Activated CD8-positive, alpha-beta memory T cell treated with anti-CD3 and anti-CD28 coated beads, Interleukin-2, amount 50 U/mL, for 48 hours (primary cell): ENCODE measurements at places on chromosomes 16 and 17.
A peak's percentile ranks its signal among the peaks of the same experiment; 100 is the strongest.

GRCh38 chr16:2437032-2437790, 8.0 kb downstream of the CCNF start:
- DNase-seq = no peak

DNA sequence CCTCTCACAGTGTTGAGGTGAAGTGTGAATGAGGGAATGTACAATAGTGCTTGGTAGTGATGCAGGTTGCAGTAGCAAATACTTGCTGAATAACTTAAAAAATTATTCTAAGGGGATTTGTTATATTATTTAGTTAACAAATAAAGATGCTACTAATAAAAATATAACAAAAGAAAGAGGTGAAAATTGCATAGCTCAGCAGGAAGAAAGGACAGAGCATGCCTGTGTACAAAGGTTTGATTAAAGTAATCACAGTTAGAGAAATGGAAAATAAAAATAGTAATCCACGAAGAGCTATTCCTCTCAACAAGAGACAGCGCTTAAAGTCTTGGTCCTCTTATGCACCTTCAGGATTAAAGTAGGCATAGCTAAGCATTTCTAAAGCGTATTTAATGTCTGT, 11.0 kb downstream of the GOT2 start:
- DNase-seq = no peak

GRCh38 chr17:4853208-4853671, 20.1 kb downstream of the MINK1 start:
- no peak for DNase-seq

GRCh38 chr16:5070431-5071186, 1.0 kb upstream of the ALG1 start:
- DNase-seq = no peak

GRCh38 chr17:63116228-63116627, 150.2 kb downstream of the TANC2 start:
- DNase-seq = no peak

DNA sequence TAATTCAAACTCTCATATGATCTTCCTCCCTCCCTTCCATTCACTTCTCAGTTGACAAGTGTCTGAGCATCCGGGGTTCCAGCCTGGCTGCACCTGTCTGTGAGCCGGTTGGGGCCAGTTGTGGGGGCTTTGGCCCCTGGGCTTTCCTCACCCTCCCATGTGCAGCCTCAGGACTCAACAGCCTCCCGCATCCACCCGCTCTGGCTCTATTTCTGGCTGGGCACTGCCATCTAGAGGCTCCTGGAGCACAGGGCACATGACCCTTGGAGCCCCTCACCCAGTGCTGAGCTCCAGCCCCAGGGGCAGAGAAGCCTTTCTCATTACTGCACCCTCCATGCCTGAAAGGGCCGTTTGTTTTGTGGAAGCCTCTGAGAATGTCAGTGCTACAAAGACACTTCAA, 43.3 kb downstream of the HAPSTR1 start:
- peak; percentile 79 for DNase-seq

GRCh38 chr17:57948555-57949420, 6.4 kb downstream of the CUEDC1 start:
- DNase-seq = no peak

- peak; percentile 90 for DNase-seq
These were observed 4.0 kb upstream of the RPL38 start for GRCh38 chr17:74199306-74200092.

DNA sequence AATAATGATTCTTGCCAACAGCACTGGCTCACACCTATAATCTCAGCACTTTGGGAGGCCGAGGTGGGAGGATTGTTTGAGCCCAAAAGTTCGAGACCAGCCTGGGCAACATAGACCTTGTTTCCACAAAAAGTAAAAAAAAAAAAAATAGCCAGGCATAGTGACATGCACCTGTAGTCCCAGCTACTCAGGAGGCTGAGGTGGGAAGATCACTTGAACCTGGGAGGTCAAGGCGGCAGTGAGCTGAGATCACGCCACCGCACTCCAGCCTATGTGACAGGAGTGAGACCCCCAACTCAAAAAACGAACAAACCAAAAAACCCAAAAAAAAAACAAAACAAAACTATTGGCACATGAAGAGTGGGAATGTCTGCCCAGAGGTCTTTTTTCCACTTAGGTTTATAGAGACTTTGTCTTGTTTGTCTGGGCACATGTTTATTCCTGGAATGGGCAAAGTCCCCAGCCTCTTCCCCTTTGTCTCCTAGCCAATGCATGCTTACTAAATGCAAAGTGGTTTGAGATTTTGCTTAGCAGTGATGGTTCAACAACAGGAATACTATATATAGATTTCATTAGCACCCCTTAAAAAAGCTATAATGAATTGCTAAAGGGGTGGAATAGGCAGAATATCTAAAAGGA, 25.9 kb downstream of the NMT1 start:
- no peak for DNase-seq

GRCh38 chr17:51362811-51363585, 102.7 kb downstream of the UTP18 start:
- no peak for DNase-seq

GRCh38 chr16:8572919-8573724, 17.2 kb downstream of the TMEM114 start:
- no peak for DNase-seq

DNA sequence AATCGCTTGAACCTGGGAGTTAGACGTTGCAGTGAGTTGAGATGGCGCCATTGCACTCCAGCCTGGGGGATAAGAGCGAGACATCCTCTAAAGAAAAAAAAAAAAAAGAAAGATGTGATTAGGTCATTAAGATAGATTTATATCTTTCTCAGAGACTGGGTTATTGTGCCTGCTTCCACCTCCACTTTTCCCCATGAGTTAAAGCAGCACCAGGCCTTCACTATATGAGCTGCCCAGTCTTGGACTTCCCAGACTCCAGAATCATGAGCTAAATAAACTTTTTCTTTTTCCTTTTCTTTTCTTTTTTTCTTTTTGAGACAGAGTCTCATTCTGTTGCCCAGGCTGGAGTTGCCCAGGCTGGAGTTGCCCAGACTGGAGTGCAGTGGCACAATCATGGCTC, 19.4 kb upstream of the CDH1 start:
- no peak for DNase-seq

- no peak for DNase-seq
These were observed 6.1 kb upstream of the EFTUD2 start for GRCh38 chr17:44905006-44906000.

DNA sequence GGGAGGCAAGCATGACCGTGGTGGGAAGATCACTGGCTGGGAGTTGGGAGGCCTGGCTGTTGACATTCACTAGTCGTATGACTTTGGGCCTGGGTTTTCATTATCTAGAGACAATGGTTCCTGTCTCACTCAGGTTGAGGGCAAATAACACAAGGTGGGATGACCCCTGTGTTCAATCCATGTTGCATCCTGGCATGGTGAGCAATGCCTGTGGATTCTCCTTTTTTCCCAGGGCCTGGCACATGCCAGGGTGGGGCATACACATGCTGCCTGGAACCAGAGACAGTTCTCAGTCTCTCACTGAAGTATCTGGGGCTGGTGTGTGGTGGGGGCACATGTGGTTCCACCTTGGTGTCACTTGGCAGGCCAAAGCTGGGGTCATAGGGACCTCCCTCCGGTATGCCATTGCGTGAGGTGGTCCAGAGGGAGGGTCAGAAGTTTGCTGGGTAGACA, 5.4 kb downstream of the THRA start:
- DNase-seq = no peak

GRCh38 chr16:73027685-73028111, 20.2 kb downstream of the ZFHX3 start:
- DNase-seq = no peak

GRCh38 chr17:41417576-41418015, 6.8 kb downstream of the KRT37 start:
- DNase-seq = no peak

DNA sequence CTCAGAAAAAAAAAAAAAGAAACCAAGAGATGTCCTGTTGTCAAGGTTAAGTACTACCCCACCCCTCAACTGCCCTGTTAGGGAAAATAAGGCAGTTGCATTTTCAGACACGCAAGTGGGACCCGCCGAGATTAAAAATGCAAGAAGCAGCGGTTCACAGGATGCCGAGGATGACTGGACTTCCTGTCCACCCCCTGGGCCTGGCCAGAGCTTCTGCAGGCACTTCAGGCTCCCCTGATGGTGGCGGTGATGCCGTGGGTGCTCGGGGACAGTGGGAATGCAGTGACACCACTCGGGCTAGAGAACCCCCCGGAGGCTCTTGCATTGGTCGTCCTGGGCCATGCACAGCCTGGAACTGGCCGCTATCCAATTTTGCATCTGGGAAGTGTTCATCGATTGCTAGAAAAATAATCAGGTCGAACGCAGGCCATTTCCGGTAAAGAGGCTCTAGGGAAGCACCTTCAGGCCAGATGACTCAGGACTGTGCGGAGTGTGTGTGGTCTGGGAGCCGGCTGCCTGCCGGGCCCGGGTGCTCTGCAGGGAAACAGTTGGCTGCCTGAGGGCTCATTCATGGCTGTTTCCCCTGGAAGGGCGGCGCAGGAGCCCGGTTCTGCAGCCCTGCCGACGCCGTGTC, 13.4 kb upstream of the CRISPLD2 start:
- DNase-seq = no peak

- DNase-seq = no peak
These were observed 141.3 kb upstream of the CDH8 start for GRCh38 chr16:62177351-62178203.

GRCh38 chr17:48236681-48237134, 129.1 kb downstream of the SNX11 start:
- DNase-seq = no peak

DNA sequence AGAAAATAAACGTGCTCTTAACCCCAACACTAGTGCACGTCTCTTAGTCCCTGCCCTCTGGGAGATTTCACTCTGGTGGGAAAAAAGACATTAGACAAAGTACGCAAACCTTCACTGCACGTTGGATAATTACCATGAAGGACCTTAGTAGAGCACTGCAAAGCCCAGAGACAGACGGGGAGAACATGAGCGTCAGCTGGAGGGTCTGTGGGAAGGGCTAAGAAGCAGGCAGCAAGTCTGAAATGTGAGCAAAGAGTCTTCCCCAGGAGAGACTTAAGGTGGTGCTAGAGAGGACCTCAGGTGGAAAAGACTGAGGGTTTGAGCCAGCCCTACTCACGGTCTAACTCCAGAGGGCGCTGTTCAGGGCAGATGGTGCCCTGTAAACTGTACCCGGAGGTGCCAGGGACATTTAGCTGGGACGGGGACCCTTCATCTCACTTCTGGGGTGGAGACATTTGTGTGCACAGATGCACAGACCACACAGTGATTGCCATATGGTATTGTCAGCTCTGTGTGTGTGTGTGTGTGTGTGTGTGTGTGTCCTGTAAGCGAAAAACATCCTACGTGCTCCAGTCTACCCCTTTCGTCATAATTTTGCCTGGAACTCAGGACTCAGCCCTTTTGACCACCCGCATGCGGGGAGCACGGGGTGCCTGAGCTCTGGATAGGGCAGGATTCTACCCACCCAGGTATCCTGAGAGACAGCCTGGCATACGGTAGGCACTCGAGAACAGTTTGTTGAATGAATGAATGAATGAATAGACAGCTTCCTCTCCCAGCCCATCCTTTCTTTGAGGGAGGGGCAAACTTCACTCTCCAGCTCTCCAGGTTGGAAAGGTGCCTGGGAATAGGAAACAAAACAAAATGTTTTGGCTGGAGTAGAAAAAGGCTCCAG, 10.1 kb upstream of the STAC2 start:
- no peak for DNase-seq

DNA sequence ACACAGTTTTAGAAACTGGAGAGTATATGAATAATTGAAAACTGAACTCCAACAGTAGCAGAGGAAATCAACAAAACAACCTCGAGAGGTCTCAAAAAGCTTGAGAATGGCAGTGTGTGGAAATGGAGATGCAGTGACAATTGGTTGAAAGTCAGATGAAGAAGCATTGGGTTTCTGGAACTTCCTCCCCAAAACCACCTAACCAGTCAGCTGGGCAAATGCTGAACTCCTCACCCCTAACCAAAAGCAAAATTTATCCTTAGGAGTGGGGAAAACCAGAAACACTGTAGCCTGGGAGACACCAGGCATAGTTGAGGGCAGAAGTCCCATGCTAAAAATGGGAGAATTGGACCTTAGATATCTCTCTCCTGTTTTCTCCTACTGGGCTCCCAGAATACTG, 109.9 kb downstream of the TANC2 start:
- DNase-seq = no peak

GRCh38 chr16:2238150-2238837, 2.0 kb downstream of the DNASE1L2 start:
- peak; percentile 56 for DNase-seq

GRCh38 chr16:75116081-75116910, at the start of gene LDHD:
TSS of gene LDHD (minus strand) at chr16:75116780. CDS start at chr16:75116720, 60 bp downstream.
- DNase-seq = no peak

DNA sequence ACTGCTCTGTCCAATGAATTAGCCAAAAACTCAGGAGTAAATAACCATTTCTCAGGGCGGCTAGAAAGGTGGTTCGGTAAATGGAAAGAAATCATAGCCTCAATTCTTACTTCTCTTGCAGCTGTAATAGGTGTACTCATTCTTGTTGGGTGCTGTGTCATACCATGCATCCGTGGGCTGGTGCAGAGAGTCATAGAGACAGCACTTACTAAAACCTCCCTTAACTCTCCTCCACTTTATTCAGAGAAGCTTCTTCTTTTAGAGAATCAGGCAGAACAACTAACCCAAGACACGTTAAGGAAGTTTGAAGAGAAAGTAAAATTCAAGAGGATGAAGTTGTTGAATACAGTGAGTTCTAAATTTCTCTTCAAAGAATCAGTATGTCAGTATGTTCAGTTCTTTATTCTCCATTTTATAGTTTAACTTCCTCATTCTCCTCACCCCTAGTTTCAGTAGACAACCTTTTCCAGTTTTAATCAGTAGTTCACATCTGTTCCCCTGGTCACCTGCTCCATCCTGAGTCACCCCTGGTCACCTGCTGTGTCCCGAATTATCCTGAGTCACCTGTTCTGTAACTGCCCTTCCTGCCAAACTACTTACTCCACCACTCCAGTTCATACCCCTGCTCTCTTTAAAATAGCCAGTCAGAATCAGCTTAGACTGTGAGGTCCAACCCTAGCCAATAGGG, 85.9 kb downstream of the EMP2 start:
- no peak for DNase-seq

GRCh38 chr17:75615301-75615700, 17.9 kb upstream of the SMIM5 start:
- DNase-seq = no peak

DNA sequence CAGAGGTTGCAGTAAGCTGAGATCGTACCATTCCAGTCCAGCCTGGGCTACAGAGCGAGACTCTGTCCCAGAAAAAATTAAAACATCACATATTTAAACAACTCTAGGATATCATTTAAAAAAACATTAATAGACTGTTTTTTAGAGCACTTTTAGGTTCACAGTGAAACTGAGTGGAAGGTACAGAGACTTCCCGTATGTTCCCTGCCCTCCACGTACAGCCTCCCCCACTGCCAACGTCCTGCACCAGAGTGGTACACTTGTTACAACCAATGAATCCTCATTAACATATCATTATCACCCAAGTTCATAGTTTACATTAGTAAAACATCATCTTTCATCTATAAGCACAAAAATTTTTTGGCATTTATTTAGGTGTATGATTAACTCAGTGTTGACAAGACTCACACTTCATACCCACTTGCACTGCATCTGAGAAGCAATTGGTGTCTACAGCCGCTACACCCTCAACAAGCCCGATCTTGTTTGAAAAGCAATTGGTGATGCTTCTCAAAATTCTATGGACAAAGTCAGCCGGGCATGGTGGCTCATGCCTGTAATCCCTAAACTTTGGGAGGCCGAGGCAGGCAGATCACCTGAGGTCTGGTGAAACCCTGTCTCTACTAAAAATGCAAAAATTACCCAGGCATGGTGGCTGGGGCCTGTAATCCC, 39.9 kb upstream of the STH start:
- DNase-seq = no peak

GRCh38 chr17:17570140-17570797, 21.2 kb downstream of the PEMT start:
- DNase-seq = no peak

GRCh38 chr16:28110479-28110878, 47.0 kb upstream of the GSG1L start:
- no peak for DNase-seq
